Activated naive CD4-positive, alpha-beta T cell treated with anti-CD3 and anti-CD28 coated beads, Interleukin-2, amount 10 ng/mL, durations not matched to agents 5 hours and 36 hours (primary cell): ENCODE measurements at places on chromosomes 2 and 18. TPM values are rescaled to one million over a fixed set of nuclear protein-coding genes. Genes with fewer than 3 reads are reported as not detected.

ADD2 gene
- total RNA-seq: 18.6 TPM

SLC25A12 gene
- 21.9 TPM for total RNA-seq

NYAP2 gene
- not detected for total RNA-seq

ANKRD30BL gene
- total RNA-seq: not detected

LRRC30 gene
- total RNA-seq: not detected

HTR2B gene
- not detected for total RNA-seq

RRM2 gene
- 332 TPM for total RNA-seq

ANAPC1 gene
- 52.9 TPM for total RNA-seq

CRYGD gene
- not detected for total RNA-seq

ARHGEF33 gene
- not detected for total RNA-seq

RUFY4 gene
- total RNA-seq: 0.36 TPM

MYO3B gene
- total RNA-seq: not detected

PLCD4 gene
- total RNA-seq: 0.38 TPM

COL6A3 gene
- 0.45 TPM for total RNA-seq

SEH1L gene
- 48.2 TPM for total RNA-seq

CFLAR gene
- total RNA-seq: 93.5 TPM

SCN7A gene
- total RNA-seq: not detected

MRPL33 gene
- 53.3 TPM for total RNA-seq

CCDC68 gene
- total RNA-seq: not detected

MROH2A gene
- total RNA-seq: not detected

CPO gene
- not detected for total RNA-seq

UGT1A5 gene
- not detected for total RNA-seq

AQP12A gene
- total RNA-seq: not detected

SERPINB4 gene
- not detected for total RNA-seq

RAB17 gene
- not detected for total RNA-seq

ALPI gene
- total RNA-seq: not detected

GBX2 gene
- not detected for total RNA-seq

DSC2 gene
- total RNA-seq: not detected

REEP1 gene
- 0.28 TPM for total RNA-seq

REG3A gene
- total RNA-seq: not detected

RND3 gene
- total RNA-seq: not detected

CPLX4 gene
- not detected for total RNA-seq

ARID5A gene
- 74.4 TPM for total RNA-seq

SOX11 gene
- total RNA-seq: not detected

PRSS56 gene
- not detected for total RNA-seq

PKDCC gene
- total RNA-seq: not detected

HOXD13 gene
- total RNA-seq: not detected

HOXD8 gene
- total RNA-seq: not detected

LDAH gene
- 28.8 TPM for total RNA-seq

BCL11A gene
- total RNA-seq: 0.03 TPM

NCOA1 gene
- 15.2 TPM for total RNA-seq

TMEFF2 gene
- total RNA-seq: not detected

C2orf15 gene
- total RNA-seq: 1.6 TPM

KCNS3 gene
- not detected for total RNA-seq

CLEC4F gene
- total RNA-seq: not detected

EMILIN1 gene
- 1.1 TPM for total RNA-seq

DSG4 gene
- total RNA-seq: not detected

YIPF4 gene
- total RNA-seq: 37.0 TPM

TUBA4B gene
- not detected for total RNA-seq

TUBB8B gene
- not detected for total RNA-seq

MOGAT1 gene
- not detected for total RNA-seq
